ENCODE measurements at places on chromosomes 4 and X.

DNA sequence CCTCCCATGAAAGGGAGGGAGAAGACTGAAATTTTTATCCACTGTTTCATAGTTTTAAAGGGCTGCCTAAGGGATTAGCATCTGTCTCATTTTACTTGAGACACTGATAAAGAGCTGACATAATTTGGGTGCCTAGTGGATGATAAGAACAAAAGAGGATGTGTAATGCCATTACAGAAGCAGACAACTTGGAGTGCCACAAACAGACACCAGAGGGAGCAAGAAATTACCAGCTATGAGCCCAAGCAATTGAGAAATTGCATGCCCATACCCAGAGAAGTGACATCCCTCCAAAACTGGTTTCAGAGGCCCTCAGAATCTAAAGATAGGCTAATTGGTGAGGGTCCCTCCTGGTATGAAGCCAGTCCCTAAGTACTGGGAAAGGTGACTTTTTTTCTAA, 38.5 kb upstream of the POU3F4 start:
- no peak for DNase-seq

GRCh38 chrX:11393949-11394654, 100.9 kb downstream of the AMELX start:
- no peak for DNase-seq

DNA sequence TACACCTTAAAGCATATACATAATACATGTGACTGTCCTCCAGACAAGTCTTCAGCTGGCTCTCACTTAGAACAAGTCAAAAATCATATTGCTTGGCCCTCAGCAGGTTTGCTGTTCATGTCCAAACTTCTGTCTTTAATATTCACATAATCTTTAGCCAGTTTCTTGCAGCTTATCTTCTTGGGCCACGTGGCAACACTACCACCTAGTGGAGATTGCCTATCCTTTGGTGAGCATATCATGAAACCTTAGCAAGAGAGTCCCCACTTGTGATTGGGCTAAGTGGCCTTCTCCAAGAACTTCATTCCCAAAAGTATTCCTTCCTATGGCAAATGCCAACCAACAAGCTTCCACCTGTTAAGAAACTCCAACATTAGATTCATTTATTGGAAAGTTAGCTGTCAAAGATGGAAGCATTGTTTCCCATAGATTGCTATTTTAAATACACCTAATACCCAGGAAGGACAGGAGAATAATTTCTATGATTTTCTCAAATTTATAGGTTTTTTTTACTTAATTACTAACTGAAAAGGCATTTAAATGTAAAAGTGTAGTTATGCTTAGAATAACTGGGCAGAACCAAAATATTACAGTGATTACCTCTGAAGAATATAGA, 231.9 kb upstream of the INTU start:
- peak; percentile 3 for DNase-seq

DNA sequence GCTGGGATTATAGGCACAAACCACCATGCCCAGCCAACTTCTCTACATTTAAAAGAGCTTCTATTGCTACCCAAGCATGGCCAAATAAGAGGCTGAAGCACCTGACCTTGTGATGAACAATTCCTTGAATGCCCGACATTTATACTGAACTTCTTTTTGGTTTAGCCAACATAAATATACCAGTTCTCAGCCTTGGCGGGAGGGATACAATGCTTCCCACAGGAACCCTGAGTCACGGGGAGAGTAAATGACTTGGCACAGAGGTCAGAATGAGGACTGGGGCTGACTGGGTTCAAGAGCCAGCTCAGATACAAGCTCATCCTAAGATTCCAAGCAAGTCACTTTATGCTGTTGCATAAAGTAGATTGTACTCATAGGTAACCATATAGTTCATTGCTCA, 6.1 kb downstream of the HOPX start:
- DNase-seq = no peak

Measured in activated CD8-positive, alpha-beta memory T cell treated with anti-CD3 and anti-CD28 coated beads for 48 hours (primary cell).